Adrenal gland (tissue), 19 donors: ENCODE measurements at places on chromosomes 3 and 15. TPM values are rescaled to one million over a fixed set of nuclear protein-coding genes. Genes with fewer than 3 reads are reported as not detected.
A peak's percentile ranks its signal among the peaks of the same experiment; 100 is the strongest.

Gene LMAN1L
- polyA plus RNA-seq: 0.88 TPM

Gene NR2E3
- polyA plus RNA-seq: 0.77 TPM

Gene GMPS
- polyA plus RNA-seq: 11.5 TPM

Gene CCDC54
- not detected for polyA plus RNA-seq

Gene GRK7
- polyA plus RNA-seq: 0.07 TPM

Gene CAMK2N2
- 12.4 TPM for polyA plus RNA-seq

- H3K4me3 ChIP-seq: no peak overlapping the region
- no peak for DNase-seq
- no peak overlapping the region for H3K27ac ChIP-seq
- H3K27me3 ChIP-seq: no peaks in the 10 kb centered on the region
- H3K4me1 ChIP-seq: no peaks in the 10 kb centered on the region
Measured at GRCh38 chr3:47086071-47086470, 77.8 kb downstream of the SETD2 start.

- H3K4me3 ChIP-seq: no peak overlapping the region
- no peaks in the 10 kb centered on the region for H3K36me3 ChIP-seq
- H3K27ac ChIP-seq: no peak overlapping the region
- H3K4me1 ChIP-seq: peaks cover 16% of the 10 kb centered on the region
- no peaks in the 10 kb centered on the region for H3K27me3 ChIP-seq
Measured at GRCh38 chr3:138197524-138197923, 10.4 kb downstream of the ARMC8 start.

- H3K4me3 ChIP-seq: no peak overlapping the region
- no peaks in the 10 kb centered on the region for H3K36me3 ChIP-seq
- no peaks in the 10 kb centered on the region for H3K4me1 ChIP-seq
- H3K27ac ChIP-seq: no peak overlapping the region
- no peaks in the 10 kb centered on the region for H3K27me3 ChIP-seq
Measured at GRCh38 chr3:158210067-158210466, 100.2 kb downstream of the RSRC1 start.

- H3K27ac ChIP-seq: no peak overlapping the region
- no peaks in the 10 kb centered on the region for H3K4me1 ChIP-seq
- DNase-seq: no peak
- H3K36me3 ChIP-seq: no peaks in the 10 kb centered on the region
Measured at GRCh38 chr3:15536856-15537255, 15.3 kb upstream of the COLQ start.

GRCh38 chr3:137165117-137165806 lies 207.5 kb downstream of the IL20RB start:
- no peaks in the 10 kb centered on the region for H3K27me3 ChIP-seq
- no peak overlapping the region for H3K27ac ChIP-seq

GRCh38 chr3:177345049-177345972 lies 148.0 kb upstream of the TBL1XR1 start:
- H3K27me3 ChIP-seq: no peaks in the 10 kb centered on the region
- DNase-seq: peak; percentile 94
- H3K27ac ChIP-seq: peak overlapping the region; percentile 78
- H3K4me1 ChIP-seq: peaks cover 38% of the 10 kb centered on the region
- H3K4me3 ChIP-seq: no peak overlapping the region

- H3K36me3 ChIP-seq: no peaks in the 10 kb centered on the region
- no peak overlapping the region for H3K27ac ChIP-seq
- H3K4me3 ChIP-seq: no peak overlapping the region
- H3K4me1 ChIP-seq: no peaks in the 10 kb centered on the region
Measured at GRCh38 chr3:192652727-192653126, 74.6 kb downstream of the FGF12 start.

- no peaks in the 10 kb centered on the region for H3K27me3 ChIP-seq
- no peaks in the 10 kb centered on the region for H3K36me3 ChIP-seq
- no peaks in the 10 kb centered on the region for H3K4me1 ChIP-seq
- H3K27ac ChIP-seq: no peak overlapping the region
- H3K4me3 ChIP-seq: no peak overlapping the region
Measured at GRCh38 chr3:10416730-10417300, 88.6 kb downstream of the ATP2B2 start.

DNA sequence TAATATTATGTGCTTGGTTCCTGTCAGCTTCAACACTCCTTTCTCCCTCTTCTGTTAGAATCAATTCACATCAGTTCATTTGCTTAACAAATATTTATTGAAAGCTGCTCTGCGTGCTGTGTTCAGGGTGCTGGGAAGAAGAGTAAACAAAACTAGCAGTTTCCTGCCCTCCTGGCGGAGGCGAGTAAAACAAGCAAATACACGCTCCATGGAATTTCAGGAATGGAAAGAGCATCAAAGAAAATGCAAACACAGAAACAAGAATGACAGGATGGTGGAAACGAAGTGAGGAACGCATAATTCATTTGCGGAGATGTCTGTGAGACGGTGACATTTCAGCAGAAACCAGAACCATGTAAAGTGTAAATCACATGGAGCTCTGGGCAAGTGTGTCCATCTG lies 49.4 kb upstream of the SPTSSB start:
- peaks cover 8% of the 10 kb centered on the region for H3K4me1 ChIP-seq
- no peaks in the 10 kb centered on the region for H3K36me3 ChIP-seq
- H3K27ac ChIP-seq: no peak overlapping the region
- H3K27me3 ChIP-seq: no peaks in the 10 kb centered on the region
- no peak overlapping the region for H3K4me3 ChIP-seq

DNA sequence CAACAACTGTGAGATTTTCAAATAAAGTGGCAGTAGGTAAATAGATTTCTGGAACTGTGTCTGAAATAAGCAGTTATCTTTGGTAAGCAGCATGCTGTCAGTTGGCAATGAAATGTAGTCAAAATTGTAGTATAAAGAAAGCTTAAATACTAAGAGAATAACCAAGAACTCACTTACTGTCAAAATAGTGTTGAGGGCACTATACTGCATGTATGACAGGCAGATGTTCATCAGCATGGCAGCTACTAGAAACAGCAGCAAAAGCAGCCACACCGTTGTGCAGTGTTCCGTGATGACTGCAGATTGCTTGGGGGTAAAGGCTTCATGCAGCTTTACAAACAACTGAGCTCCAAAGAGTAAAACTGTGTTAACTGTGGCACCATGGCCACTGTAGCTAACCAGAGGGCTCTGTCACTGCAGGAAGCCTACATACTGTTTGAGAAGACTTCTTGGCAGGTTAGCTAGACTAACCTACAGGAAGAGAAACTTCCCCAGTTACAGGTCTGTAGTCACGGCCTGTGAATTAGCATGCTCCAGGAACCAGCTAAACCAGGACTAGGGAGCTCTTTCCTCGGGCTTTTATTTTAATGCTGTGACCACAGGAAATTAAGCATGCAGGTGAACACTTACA lies 459.7 kb downstream of the TBL1XR1 start:
- peaks cover 5% of the 10 kb centered on the region for H3K27me3 ChIP-seq
- H3K4me3 ChIP-seq: no peak overlapping the region
- DNase-seq: no peak
- H3K36me3 ChIP-seq: no peaks in the 10 kb centered on the region
- H3K4me1 ChIP-seq: no peaks in the 10 kb centered on the region
- no peak overlapping the region for H3K27ac ChIP-seq
